ENCODE measurements at places on chromosomes 5 and 9.

DNA sequence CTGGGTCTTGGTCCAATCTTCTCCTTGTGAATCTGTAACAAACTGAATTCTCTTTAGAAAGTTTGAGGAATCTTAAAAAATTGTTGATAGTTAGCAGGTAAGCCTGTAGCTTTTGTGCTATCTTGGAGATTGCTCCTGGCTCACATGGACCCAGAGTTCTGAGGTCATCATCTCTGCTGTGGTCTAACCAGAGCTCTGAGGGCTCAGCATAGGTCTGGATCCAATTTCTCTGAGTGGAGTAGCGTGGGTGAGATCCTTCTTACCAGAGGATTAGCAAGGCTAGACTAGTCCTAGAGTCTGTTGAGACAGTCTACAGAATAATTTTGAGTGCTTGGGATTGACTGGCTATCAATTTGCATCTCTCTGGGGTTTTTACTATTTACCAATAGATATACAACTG is 60.5 kb upstream of the IL6ST start:
- no peak for DNase-seq

DNA sequence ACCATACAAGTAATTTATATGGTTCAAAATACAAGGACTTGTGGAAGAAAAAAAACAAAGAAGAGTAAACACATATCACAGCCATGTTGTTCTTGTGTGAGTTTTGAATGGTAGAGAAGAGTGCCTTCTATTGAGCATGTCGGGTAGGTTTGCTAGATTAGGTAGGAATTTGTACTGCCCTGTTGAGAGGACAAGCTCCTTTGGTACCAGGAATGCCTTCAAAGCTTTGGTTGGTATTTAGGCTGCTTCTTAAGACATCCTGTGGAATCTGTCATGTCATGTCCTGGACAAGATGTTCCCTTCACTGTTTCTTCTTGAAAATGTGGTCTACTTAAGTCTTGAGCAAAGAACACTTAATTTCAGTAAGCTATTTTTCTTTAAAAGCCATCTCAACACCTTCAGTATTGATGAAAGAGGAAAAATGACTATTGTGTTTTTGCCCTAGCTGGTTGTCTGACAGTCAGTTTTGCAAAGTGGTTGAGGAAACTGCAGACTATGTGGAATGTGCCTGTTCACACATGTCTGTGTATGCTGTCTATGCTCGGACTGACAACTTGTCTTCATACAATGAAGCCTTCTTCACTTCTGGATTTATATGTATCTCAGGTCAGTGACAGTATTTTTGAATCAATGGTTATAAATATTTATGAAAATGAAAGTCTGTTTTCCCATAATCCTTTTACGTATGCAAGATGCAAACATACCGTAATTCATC is 296.9 kb downstream of the ADGRV1 start:
- DNase-seq: no peak

DNA sequence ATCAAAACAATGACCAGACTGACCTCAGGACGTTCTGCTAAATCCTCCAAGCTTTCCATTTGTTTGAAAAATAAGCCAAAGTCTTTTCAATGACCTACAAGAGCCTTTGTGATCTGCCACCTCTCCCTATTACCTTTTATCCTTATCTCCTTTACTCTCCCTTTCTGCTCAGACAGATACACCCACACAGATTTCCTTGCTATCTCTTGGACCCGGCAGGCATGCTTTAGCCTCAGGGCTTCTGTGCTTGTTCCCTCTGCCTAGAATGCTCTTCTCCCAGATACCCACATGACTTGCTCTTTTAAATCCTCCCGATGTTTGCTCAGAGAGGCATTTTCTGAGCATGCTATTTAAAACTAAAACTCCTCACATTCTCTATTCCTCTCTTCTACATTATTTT is 8.9 kb upstream of the ELOVL7 start:
- no peak for DNase-seq

DNA sequence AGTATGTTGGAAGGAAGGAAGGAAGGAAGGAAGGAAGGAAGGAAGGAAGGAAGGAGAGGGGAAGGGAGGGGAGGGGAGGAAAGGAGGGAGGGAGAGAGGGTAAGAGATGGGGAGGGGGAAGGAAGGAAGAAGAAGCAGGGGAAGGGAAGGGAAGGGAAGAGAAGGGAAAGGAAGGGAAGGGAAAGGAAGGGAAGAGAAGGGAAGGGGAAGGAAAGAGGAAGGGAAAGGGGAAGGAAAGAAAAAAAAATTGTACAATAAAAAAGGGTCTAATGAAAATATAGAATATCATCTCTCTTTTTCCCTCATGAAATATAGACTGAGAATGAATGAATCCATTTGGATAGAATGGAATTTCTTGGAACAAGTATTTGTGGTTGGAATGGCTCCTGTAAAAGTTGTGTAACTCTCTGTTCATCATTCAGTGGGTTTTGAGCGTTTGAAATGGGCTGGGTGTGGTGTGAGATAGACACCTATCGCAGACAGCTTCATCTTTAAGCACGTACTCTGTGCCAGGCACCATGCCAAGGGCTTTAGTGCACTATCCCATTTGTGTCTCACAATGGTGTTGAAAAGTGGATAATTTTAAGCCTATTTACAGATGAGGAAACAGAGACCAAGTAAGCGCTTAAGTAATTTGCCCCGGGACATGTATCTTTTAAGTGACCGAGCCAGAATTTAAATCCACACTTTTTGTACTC is 11.6 kb upstream of the PAPPA start:
- DNase-seq: no peak

- no peak for DNase-seq
Measured at GRCh38 chr5:31911291-31912265, 262.5 kb downstream of the GOLPH3 start.

All from stimulated activated CD4-positive, alpha-beta T cell treated with anti-CD3 and anti-CD28 coated beads, Interleukin-1b, Interleukin-23, amount 100 ng/mL, for 1 hour (primary cell).